ENCODE measurements at places on chromosomes 1 and 21.

DNA sequence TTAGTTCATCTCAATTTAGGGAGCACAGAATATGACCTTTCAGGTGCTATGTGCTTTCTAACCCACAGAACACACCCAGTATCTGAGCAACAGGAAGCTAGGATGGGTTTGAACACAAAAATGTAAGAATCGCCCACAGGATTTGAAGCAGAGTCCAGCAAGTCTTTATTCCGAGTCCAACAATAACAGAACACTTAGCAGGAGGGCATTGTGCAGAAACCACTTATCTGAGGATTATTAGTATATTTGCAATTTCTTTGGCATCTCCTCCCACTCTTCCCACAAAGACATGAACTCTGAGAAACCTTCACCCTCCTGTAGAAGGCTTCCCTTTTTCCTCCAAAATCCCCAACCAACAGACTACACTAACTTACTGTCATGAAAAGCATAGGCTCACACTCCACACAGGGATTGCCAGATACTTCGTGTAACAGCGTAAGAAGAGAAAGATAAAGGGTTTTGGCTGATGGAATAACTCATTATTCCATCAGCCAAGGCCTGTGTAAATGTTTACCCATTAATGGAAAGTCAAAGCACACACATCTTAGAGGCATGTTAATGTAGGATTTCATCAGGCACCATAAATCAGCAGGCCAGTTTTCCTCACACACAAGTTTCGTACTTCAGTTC is 16.1 kb downstream of the SIPA1L2 start:
- no peak for DNase-seq
- no peak overlapping the region for H3K27ac ChIP-seq
- H3K4me1 ChIP-seq = peaks cover 21% of the 10 kb centered on the region
- no peak overlapping the region for H3K4me3 ChIP-seq
- H3K27me3 ChIP-seq = no peaks in the 10 kb centered on the region
- no peaks in the 10 kb centered on the region for H3K36me3 ChIP-seq

DNA sequence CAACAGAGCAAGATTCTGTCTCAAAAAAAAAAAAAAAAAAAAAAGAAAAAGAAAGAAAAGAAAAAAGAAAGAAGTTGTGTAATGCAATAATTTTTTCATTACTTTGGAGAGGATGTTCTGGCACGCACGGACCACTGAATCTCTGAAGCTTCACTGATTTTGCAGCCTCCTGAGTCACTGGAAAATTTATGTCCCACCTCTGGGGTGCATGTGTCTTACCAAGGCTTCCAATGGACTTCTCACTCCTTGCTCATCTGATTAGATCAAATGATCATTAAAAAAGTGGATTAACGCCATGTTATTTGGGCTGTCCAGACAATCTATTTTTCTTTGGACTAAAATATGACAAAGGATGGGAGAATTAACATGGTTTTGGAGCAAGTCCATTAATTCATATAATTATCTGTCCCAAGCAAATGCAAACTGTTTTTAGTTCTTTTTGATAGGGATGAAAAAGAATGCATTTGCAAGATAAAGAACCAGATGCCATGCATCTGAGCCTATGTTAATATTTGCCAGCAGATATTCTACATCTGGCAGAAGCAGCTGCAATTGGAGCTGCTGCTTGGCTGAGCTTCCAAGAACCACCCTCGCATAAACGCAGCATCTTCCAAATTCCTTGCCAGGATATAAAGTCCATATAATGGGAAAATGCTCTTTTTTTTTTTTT is 10.1 kb upstream of the MAP1LC3C start:
- H3K4me3 ChIP-seq = no peak overlapping the region
- H3K4me1 ChIP-seq = no peaks in the 10 kb centered on the region
- H3K27ac ChIP-seq = no peak overlapping the region
- no peaks in the 10 kb centered on the region for H3K36me3 ChIP-seq
- DNase-seq = no peak

- no peak overlapping the region for H3K27ac ChIP-seq
- no peaks in the 10 kb centered on the region for H3K27me3 ChIP-seq
- no peaks in the 10 kb centered on the region for H3K4me1 ChIP-seq
- DNase-seq = no peak
- H3K36me3 ChIP-seq = no peaks in the 10 kb centered on the region
These were observed 53.4 kb downstream of the ERICH3 start for GRCh38 chr1:74620242-74620641.

DNA sequence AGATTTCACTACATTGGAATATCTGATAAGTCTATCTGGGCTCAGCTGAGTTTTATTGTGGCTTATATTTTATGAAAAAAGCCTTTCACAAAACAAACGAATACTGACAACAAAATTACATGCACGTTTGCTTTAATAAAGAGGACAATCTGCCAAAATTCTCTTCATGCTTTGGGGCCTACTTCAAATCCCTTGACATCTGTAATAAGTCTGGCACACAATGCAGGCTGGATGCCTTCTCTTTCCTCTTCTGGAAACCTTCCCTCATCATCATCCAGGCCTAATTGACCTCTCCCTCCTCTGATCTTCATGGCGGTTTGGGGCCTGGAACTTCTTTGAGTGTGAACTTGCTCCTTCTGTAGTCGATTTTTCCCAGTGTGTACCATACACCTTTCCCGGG is 70.3 kb downstream of the MAP10 start:
- H3K27me3 ChIP-seq = no peaks in the 10 kb centered on the region
- H3K36me3 ChIP-seq = no peaks in the 10 kb centered on the region
- H3K4me3 ChIP-seq = no peak overlapping the region
- no peak for DNase-seq

DNA sequence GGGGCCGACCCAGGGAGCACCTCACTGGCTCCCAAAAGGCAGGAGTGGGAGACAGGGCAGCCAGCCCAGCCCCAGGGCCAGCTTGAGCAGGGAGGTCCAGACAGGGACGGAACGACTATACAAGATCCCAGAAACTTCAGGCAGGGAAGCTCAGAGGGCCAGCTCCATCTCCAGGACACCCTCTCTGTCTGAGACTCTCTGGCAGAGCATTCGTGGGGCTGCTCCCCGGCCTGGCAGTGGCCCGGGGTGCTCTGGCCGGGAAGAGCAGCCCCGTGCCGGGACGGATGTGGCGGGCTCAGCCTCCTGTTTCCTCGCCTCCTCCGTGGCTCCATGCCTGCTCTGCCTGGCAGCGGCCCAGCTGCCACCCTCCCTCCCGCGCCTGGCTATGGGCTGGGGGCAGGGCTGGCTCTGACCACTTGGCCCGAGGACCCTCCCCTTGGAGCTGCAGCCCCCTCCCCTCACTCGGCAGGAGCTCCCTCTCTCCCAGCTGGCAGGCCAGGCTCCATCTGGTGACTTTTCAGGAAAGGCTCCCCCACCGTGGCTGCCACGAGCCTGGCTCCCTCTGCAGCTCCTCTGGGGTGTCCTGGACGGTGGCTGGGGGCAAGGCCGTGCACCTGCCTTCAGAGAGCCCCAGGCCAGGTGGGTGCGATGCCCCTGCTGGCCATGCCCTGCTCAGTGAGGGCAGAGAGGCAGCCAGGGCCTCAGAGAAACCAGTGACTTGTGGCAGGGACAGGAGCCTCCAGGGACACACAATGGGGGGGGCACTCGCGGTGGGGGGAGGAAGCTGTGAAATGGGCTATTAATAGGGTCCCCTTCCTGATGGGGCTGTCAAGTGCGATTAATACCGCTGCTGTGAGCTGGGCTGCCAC is 5.6 kb upstream of the PLCH2 start:
- no peak for DNase-seq
- H3K36me3 ChIP-seq = no peaks in the 10 kb centered on the region
- no peak overlapping the region for H3K27ac ChIP-seq
- no peak overlapping the region for H3K4me3 ChIP-seq
- peaks cover 4% of the 10 kb centered on the region for H3K4me1 ChIP-seq
- peaks cover 26% of the 10 kb centered on the region for H3K27me3 ChIP-seq

DNA sequence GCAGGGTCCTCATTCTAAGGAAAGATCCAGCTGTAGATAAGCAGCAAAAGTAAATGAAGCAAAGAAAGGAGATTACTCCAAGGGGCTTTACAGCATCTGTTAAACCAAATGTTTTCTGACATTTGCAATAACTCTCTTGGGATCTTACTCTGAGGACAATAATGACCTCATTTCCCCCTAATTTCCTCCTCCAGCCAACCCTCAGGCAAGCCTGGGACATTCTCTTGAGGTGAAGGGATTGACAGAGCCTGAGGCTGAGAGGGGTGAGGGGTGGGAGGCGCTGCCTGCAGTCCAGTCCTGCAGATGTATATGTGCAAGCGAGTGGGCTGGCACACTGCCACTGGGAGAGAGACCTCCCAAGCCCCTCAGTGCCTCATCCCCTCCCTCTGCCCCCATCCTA is 40.5 kb upstream of the NEK2 start:
- H3K36me3 ChIP-seq = no peaks in the 10 kb centered on the region
- no peaks in the 10 kb centered on the region for H3K4me1 ChIP-seq
- no peak overlapping the region for H3K4me3 ChIP-seq
- no peak overlapping the region for H3K27ac ChIP-seq
- no peaks in the 10 kb centered on the region for H3K27me3 ChIP-seq
- DNase-seq = no peak

Measured in upper lobe of left lung (tissue), 6 donors.